Activated CD4-positive, alpha-beta T cell treated with anti-CD3 and anti-CD28 coated beads, Interleukin-2, amount 50 U/mL, for 24 hours (primary cell): ENCODE measurements at places on chromosomes 4 and X.
A peak's percentile ranks its signal among the peaks of the same experiment; 100 is the strongest.

GRCh38 chr4:106273831-106274230 lies 42.2 kb downstream of the TBCK start:
- no peak for DNase-seq

- no peak for DNase-seq
Observed at GRCh38 chr4:82499738-82500434, 61.9 kb downstream of the TMEM150C start.

GRCh38 chr4:112951362-112952312 lies 97.8 kb upstream of the ANK2 start:
- DNase-seq, result no peak

GRCh38 chr4:123976285-123976684 lies 579.7 kb downstream of the SPRY1 start:
- DNase-seq, result no peak

DNA sequence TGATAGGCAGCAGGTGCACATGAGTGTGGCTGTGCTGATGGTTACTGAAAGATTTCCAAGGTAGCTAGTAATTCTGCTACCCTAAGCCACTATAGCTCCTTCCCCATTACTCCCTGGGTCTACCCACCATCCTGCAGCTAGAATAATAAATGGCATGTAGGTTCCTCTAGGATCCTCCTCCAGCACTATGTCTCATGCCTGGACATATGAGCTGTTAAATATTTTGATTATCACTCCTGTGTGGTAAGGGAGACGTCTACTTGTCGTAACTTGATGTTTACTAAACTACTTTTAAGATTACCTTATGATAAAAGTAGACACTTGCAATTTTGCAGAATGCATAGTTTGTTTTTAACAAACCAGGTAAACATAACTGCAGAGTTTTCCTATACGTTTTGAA lies 35.5 kb downstream of the TET2 start:
- no peak for DNase-seq

GRCh38 chr4:26583538-26583864 lies 383 bp upstream of the TBC1D19 start:
- no peak for DNase-seq

DNA sequence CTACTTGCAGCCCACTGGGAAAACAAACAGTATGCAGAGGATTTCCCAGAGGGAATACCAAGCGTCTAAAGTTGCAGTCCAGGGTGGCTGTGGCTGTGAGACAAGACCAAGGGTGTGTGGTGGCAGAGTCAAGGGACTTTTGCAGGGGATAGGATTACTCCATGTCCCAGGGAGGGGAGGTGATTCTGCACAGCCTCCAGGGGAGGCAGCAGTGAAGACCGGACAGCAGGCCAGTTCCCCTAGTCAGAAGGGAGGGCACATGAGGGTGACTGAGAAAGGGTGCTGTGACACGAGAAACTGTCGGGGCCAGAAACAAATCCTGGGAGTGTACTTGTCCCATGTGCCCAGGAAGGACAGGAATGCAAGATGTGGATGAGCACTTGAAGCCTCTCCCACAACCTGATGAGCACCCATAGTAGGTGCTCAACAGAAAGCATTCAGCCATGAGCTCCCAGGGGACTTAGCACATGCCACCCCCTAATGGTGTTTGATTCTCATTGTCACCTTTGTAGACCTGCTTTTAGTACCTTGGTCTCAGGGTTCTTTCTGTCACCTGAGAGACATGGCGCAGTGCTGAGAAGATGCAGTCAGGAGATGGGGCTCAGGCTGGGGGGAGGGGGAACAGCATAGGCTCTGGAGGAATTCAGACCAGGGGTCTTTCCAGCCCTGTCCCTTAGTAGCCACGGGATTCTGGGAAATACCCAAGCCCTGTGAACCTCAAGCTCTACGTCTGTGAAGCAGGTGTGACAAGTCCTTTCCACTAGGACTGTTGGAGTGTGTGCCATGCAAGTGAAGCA lies 18.1 kb upstream of the HSFX3 start:
- no peak for DNase-seq

GRCh38 chr4:73661646-73662119 lies 41.4 kb upstream of the RASSF6 start:
- no peak for DNase-seq

DNA sequence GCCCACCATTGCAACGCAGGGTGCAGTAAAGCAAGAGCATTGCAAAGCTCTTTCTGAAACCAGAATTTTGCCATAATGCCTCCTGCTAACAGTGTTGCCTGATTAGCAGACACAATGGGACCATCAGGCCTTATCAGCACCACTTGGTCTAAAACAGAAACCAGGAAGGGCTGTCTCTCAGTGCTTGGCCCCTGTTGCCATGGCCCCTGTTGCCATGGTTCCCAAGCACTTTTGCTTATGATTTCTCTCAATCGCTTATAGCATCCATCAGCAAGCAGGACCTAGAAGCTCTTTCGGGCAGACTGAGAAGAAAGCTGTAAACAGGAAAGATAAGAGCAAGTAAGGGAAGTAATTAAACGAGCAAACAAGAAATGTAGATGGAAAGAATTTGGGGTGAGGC lies 36.8 kb downstream of the RTL5 start:
- DNase-seq, result no peak

DNA sequence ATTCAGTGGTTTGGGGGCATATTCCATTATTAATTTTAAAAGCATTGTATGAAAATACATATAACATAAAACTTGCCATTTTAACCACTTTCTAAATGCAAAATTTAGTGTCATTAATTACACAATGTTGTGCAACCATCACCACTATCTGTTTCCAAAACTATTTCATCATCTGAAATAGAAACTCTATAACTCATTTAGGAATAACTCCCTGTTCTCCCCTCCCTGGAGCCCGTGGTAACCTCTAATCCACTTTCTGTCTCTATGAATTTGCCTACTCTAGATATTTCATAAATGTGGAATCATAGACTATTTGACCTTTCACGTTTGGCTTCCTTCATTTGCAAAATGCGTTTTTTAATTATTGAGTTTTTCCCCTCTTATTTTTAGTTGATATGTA lies 101.4 kb upstream of the GPC4 start:
- no peak for DNase-seq

DNA sequence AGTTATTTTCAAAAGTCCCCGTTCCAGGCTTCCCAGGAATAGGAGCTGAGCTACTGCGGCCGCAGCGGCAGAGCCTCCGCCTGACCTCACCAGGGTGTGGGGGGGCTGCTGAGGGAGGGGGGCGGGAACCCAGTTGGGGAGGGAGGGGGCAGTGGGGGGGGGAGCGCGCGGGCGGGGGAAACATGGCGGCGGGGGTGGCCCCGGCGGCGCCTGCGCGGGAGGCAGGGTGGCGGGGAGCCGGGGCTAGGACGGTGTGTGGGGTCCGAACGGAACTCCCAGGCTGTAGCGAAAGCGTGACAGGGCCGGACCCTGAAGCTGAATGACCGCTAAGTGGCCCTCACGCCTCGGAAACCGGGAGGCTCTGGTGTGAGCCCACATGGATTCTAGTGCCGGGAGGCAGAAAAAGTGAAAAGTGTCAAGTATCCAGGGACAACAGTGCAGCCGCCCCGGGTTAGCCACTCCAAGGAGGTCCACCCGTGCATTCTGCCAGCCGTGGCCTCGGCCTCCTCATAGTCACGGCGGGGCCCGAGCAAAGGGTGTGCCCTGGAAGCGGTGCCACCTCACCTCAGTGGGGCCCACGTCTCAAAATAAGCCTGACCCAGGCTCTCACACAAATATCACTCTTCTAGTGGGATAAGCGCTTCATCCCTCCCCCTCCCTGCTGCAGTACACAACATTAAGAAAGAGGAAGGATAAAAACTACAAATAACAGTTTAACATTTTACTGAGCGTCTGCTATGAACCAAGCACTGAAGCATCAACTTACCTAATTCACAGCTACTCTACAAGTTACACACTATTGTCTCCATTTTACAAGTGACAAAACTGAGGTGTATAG lies at the start of gene KLHL13:
Gene KLHL13, minus strand, starts transcription at position 98 of the 838 bp plus-strand sequence. CDS start 88,337 bp downstream, outside the sequence.
- no peak for DNase-seq

- no peak for DNase-seq
Observed at GRCh38 chr4:85937507-85937906, 422.3 kb downstream of the MAPK10 start.

GRCh38 chr4:40418430-40419230 lies 83.5 kb downstream of the CHRNA9 start:
- no peak for DNase-seq

- no peak for DNase-seq
Observed at GRCh38 chrX:18931972-18932371, 51.9 kb downstream of the PHKA2 start.

GRCh38 chr4:31995943-31996901 lies 1276.1 kb downstream of the PCDH7 start:
- no peak for DNase-seq

GRCh38 chrX:101507372-101507771 lies 22.1 kb downstream of the ARMCX4 start:
- no peak for DNase-seq

DNA sequence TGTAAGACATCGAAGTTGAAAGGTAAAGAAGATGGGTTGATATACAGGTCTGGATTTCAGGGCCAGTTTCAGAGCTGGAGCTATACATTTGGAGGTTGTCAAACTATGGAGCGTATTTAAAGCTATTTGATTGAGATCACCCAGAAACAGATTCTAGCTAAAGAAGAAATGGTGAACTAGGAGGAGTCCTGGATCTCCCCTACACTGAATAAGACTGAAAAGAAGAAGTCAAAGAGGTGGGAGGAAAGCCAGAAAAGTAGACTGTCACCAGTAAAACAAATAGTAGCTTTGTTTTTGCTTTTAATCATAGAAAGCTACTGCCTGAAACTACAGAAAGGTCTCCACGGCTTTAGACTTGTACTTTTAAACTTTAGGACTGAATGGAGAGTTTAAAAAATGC lies 5.0 kb upstream of the NDP start:
- no peak for DNase-seq

GRCh38 chr4:139221687-139222086 lies 44.7 kb upstream of the ELF2 start:
- no peak for DNase-seq

- DNase-seq, result no peak
Observed at GRCh38 chr4:33176566-33176965, 2456.4 kb downstream of the PCDH7 start.

DNA sequence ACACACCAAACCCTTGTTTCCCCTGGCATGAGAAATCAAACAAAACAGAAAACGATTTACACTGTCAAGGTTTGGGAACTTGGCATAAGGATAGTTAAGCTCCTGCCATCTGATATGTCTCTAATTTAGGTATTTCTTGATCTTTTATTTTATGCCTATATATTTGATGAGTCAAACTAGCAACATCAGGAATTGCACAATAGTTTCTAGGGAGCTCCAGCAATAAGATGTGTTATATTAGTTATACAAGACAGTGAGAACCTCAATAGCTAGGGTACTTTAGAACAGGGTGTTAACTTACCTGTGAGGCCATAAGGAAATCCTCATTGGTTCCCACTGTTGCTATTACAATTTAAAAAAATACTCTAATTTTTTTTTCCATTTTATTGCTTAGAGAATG lies 474.2 kb downstream of the GBA3 start:
- no peak for DNase-seq

DNA sequence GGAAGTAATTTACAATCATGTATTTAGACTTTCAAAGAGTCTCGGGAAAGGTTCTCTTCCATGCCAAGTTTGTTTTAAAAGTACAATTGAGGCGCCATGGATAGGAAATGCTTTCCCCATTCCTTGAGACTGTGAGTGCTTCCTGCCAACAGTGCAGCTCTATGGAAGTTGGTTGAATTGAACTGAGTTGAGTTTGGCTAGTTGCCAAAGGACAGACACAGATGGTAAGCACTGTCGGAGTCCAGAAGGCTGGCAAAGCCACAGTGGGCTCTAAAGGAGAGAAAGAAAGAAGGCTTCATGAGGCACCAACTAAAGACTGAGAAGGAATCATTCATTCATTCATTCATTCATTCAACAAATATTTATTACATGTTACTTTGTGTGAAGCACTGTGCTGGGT lies 4.3 kb upstream of the KCNE5 start:
- DNase-seq, result no peak

- no peak for DNase-seq
Observed at GRCh38 chrX:78944351-78944750, 840 bp upstream of the P2RY10 start.

- no peak for DNase-seq
Observed at GRCh38 chr4:87088186-87088585, 132.2 kb downstream of the KLHL8 start.

GRCh38 chr4:139176302-139177048 lies 543 bp downstream of the ELF2 start:
- DNase-seq, result peak; percentile 42

DNA sequence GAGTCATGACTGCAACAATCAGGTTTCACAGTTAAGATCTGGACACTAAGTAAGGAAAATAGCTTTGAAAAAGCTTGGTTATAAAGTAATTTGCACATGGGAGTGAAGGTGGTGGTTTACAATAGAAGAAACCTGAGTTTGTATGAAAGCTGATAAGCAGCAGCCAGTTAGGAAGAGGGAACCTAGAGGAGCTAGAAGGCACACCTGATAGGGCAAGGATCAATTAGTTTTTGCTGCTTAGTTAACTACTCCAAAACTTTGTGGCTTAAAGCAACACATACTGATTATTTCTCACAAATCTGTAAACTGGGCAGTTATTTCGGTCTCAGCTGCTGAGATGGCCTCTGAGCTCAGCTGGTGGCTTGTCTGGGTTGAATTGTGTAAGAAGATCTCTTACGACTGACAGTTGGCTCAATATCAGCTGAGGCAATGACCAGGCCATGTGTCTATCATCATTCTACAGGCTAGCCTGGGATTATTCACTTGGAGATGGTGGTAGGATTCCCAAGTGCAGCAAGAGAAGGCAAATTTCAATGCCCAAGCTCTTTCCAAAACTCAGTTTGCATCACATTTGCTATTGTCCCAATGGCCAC lies 255.0 kb upstream of the PITX2 start:
- no peak for DNase-seq

- no peak for DNase-seq
Observed at GRCh38 chr4:64305565-64306254, 103.5 kb downstream of the TECRL start.

GRCh38 chr4:94933799-94934198 lies 176.0 kb downstream of the BMPR1B start:
- no peak for DNase-seq

DNA sequence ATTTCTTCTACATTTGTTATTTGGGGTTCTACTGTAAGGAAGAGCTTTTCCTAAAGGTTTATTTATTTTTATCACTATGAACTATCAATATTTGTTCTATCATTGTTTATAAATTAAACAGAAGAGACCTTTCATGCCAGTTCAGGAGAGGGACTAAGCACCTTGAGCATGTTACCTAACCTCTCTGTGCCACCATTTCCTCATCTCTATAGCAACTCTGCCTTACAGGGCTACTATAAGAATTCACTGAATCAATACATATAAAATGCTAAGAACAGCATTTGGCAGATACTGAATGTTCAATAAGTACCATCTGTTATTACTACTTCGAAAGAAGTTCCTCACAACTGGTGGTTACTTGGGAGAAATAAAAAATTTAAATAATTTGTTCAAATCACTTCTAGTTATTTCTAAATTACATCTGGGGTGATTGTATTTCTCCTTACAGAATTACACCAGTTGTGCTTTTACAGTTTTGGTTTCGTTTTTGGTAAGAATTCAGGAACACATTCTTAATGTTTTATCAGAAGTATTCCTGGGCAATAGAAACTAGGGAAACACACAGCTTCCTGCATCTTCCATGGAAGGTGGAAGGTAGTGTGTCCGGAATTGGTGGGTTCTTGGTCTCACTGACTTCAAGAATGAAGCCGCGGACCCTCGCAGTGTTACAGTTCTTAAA lies 32.9 kb downstream of the EREG start:
- DNase-seq, result no peak
